ENCODE measurements at places on chromosomes 4 and X.

DNA sequence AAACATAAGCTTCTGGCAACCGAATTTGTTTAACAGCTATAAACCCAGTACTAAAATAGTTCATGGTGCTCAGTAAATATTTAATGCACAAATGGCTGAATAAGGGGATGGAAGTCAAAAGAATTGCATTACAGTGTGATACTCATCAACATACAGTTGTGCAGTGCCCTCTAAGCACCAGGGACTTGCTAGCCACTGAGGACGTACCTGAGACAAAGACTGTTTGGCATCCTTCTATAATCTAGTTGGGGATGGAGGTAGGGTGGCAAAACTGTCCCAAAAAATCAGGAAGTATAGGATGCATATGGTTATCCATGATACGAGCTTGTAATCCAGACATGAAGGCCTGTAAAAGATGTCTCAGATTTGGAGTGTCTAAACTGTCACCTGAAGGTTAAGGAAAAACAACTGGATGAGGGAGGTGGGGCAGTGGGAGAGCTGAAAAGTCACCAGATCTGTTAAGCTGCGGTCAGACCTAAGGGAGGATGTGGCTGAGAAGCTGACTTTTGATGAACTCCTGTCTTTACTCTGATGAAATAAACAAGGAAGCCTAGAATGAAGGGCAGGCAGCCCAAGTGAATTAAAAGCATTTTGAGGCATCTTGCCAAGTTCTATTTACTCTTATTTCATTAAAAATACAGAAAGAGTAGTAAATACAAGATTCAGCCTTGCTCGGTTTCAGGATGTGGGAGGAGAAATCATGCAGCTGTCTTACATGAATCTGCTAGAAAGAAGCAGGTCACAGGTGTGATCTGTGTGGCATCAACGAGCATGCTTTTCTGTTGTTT, 12.0 kb upstream of the CD38 start:
- peak; percentile 40 for DNase-seq

GRCh38 chr4:57378766-57379165, 268.6 kb upstream of the IGFBP7 start:
- no peak for DNase-seq

- no peak for DNase-seq
These were observed 13.3 kb downstream of the CETN2 start for GRCh38 chrX:152817078-152817764.

DNA sequence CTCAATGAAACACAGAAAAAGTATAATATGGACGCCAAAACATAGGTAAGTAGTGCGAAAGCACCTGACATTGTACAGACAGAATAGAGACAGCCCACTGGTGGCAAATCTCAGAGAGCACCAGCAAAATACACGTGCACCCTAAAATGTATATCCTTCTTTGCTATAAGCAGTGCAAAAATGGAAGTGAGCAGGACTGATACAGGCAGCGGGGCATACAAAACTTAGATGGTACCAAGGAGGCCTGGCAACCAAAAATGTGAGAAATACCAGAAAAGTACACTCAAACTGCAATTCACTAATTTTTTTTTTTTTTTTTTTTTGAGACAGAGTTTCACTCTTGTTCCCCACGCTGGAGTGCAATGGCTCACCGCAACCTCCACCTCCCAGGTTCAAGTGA, 63.9 kb downstream of the EIF4E start:
- DNase-seq: no peak

DNA sequence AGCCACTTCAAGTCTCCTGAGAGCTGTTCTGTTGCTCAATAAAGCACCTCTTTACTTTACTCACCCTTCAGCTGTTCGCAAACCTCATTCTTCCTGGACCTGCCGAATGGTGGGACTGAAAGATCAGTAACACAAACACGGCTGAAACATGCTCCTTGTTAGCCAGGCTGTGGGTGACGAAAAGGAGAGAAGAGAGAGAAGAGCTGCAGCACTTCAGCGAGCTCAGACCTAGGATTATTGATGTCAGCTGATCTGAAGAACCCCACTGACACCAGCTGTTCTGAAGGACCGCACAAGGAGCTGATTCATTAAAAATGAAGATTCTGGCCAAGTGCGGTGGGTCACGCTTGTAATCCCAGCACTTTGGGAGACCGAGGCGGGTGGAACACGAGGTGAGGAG, 2020.0 kb upstream of the ADGRL3 start:
- no peak for DNase-seq

- DNase-seq: peak; percentile 14
These were observed 726.6 kb downstream of the TRAM1L1 start for GRCh38 chr4:116358633-116359222.

GRCh38 chrX:153649178-153649914, 2.3 kb downstream of the DUSP9 start:
- DNase-seq: peak; percentile 38

DNA sequence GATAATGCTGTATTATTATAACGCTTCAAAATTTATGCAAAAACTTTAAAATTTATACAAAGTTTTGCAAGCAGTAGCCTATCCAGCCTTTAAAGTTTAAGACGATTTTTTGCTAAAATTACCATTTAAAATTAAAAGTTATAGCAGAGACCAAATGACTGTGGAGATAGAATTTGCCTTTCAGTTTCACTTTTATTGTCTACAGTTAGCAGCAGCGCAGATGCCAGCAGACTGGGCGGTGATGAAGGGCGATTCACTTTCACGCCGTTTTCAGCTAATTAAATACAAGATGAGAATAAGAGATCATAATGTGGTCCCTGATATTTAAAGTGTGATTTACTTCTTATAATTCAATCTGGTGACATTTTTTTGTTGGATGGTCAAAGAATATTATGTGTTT, 1381.5 kb upstream of the ADGRL3 start:
- no peak for DNase-seq

- peak; percentile 44 for DNase-seq
These were observed 84.3 kb downstream of the NBDY start for GRCh38 chrX:56813318-56813837.

- no peak for DNase-seq
These were observed 466.0 kb downstream of the DMD start for GRCh38 chrX:32745323-32745722.

GRCh38 chr4:22762548-22762947, 69.8 kb downstream of the GBA3 start:
- no peak for DNase-seq

GRCh38 chr4:122326908-122327307, 51.9 kb upstream of the ADAD1 start:
- no peak for DNase-seq

DNA sequence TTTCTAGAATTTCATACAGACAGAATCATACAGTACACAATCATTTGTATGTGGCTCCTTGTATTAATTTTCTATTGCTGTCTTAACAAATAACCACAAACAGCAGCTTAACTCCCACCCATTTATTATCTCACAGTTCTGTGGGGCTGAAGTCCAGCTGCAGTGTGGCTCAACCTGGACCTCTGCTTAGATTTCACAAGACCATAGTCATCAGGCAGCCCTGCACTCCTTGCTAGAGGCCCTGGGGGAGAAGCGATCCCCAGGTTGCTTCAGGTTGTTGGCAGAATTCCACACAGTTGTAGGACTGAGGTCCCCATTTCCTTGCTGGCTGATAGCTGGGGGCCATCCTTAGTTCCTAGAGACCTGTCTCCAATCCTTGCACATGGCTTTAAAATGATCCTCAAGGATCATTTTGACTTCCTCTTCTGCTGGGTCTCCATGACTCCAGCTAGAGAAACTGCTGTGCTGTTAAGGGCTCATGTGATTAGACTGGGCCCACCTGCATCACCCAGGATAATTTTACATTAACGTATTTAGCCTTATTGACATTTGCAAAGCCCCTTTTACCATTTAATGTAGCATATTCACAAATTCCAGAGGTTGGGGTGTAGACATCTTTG, 60.9 kb upstream of the SMAD1 start:
- no peak for DNase-seq

- DNase-seq: no peak
These were observed 1102.0 kb downstream of the C4orf33 start for GRCh38 chr4:130197946-130198345.

DNA sequence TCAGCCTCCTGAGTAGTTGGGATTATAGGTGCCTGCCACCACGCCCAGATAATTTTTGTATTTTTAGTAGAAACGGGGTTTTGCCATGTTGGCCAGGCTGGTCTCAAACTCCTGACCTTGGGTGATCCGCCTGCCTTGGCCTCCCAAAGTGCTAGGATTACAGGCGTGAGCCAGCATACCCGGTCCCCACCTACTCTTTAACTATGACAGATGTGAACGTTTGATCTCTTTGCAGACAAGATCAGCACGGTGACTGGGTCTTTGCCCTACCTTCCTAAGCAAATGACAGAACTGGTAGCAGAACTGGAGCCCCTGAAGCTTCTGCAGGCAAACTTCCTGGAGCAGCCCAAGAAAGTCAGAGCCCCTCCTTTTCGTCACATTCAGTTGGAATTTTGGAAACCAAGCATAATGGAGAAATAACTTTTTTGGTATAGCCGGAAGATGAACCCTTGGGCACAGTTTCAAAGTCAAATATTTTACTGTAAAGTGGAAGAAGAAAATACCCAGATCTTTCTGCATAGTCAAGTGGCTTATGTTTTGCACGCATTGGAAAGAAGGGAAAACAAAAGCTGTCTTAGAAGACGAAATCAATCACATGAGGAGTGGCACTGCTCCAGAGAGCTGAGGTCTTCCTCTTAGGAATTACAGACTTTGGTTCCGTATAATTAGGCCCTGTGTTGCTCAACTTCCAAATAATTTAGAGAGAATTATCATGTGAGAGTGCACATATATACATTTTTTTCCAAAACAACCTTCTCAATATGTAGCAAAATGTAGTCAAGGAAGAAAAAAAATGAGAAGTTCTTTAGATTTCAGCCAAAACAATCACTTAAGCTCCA, 90.6 kb downstream of the SORBS2 start:
- DNase-seq: no peak

GRCh38 chr4:87093443-87094123, 126.8 kb downstream of the KLHL8 start:
- peak; percentile 45 for DNase-seq

DNA sequence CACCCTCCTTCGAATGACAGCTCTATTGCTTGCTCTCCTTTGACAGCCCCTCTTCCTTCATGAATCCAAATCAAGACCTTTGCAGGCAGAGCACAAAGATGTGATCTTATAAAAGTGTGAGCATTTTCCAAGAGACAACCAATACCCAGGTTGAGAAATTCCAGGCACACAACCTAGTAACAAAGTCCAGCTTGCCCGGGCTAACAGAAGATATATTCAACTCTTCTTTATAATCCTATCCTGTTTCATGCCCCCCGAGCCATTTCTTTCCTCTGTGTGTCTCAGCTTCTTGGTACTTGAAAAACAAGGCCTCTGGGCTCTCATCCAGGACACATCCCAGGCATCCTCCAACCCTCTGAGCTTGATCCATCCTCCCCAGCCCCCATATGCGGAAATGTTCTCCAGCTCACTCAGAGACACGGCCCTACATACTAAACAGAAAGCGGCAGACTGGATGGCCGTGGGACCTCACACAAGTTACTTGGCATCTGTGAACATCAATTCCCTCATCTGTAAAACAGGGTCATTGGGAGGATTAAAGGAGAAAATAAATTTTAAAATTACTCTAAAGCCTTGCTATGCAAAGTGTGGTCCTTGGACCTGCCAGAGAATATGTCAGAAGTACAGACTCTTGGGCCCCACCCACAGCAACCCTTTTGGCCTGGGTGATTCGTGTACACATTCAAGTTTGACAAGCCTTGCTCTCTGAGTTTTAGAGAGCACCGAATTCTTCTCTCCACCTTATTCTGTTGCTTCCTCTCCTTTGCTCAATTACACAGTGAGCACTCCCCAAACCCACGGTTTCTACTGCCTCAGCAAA, 627.0 kb downstream of the BCOR start:
- no peak for DNase-seq

DNA sequence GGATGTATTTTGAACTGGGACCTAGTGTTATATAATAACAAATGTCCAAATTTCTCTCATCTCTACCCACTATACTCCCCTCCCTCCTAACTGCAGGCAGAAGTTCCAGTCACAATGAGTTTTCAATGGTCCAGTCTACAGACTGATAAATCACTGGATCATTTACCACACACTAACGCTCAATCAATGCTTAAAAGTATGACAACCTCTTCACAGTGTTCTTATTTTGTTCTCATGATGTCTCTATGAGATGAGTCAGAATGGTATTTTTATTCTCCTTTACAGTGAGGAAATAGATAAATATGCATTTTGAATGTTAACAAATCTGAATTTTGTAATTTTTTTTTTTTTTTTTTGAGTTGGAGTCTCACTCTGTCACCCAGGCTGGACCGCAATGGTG, 83.7 kb upstream of the ETNPPL start:
- DNase-seq: no peak

DNA sequence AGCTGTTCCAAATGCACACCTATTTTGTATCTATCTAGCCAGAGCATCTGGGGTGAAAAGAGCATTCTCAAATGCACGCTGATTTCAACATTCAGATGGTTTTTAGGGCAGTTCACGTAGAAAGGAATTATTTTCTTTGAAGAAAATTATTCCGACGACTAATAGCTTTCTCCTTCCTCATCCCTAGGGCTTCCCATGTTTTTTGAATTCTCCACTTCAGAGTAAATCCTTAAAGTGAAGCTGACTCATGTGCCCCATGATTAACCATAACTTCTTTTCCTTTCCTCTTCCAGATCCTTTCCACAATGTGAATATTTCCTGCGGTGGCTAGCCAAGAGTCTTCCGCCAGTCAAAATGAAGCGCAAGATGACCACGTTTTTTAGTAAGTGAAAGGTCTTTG, 86.7 kb upstream of the PDHA1 start:
- DNase-seq: no peak

DNA sequence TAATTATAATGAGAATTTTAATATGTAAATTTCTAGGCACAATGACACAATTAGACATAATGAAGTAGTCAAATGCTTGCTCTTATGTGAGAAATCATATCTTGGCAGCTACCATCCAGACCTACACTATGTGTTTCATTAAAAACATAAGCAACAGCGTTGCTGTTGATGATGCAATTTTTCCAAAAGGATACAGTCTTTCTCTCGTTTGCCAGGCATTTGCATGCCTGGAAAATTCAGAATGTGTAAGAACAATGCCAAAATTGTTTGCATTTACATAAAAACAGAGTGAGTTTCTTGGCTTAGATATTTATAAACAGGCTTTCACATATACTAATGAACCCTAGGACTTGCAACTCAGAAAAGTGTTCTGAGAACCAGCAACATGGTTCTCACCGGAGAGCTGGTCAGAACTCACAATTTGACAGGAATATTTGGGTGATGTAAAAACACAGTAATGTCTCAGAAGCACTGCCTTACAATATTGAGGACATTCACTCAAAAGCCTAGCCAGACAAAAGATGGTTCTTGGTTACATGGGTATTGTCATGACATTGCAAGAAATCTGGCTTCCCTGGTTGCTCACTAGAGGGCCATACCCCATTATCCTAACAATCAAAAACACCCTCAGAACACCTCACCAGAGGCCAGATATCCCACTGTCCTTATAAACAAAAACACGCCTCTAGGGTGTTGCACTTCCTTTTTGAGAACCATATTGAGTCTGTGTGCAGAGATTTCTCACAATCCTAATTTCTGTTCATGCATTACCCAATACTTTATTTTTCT, 1029.0 kb upstream of the AGA start:
- no peak for DNase-seq

GRCh38 chr4:140081641-140082390, 72.2 kb downstream of the MAML3 start:
- DNase-seq: no peak
